ENCODE measurements at places on chromosomes 1 and 21.

DNA sequence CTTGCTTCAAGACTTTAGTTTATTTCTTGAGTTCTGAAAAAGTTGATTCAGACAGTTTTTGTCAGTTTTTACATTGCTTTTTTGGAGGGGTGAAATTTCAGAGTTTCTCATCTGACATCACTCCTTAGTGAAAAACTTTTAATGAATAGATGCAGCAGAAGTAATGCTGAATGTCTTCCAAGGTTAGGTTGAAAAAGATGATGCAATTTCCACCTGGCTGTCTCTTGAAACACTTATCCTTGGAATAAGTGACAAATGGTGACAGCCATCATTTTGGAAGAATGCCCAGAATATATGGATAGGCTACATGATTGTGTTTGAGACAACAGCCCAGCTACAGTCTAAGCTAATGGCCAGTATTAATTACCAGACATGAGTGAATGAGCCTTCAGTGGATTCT is 140.8 kb downstream of the ZNF644 start:
- DNase-seq = no peak

DNA sequence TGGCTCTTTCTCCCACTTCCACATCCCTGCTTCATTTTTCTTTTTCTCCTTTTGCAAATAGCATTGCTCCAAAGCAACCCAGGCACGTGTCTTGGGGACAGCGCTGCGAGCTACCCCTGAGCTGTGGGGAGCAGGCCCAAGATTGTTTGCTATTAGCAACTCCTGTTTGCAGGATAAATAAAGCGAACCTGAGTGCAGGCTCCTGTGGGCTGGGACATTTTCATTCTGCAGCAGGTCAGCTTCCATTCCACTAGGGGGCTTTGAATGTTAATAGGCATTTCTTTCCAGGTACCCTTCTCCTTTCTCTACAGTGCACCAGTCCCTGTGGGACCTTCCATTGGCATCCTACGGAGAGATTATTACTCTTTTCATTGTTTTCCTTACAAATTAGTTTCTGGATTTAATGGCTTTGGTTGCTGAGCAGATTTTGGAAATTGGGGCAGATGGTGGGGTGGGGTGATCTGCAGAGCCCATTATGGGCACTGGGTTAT is 54.0 kb downstream of the OLFML3 start:
- DNase-seq = no peak

DNA sequence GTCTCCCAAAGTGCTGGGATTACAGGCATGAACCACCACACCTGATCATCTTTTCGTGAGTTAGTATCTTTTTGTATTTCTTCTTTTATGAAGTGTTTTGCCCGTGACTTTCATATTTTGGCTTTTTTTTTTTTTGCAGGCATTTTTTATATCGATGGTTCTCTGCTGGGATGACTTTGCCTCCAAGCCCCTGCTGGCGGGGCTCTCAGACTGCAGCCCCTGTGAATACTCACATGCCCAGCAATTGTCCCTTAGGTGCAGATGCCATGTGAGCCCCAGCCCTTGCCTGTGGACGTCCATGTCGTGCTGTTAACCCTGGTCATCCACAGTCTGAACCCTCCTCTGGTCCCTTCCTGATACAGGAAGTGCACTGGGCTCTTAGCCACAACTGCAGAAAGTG is 21.7 kb downstream of the CRYAA start:
- DNase-seq = no peak

DNA sequence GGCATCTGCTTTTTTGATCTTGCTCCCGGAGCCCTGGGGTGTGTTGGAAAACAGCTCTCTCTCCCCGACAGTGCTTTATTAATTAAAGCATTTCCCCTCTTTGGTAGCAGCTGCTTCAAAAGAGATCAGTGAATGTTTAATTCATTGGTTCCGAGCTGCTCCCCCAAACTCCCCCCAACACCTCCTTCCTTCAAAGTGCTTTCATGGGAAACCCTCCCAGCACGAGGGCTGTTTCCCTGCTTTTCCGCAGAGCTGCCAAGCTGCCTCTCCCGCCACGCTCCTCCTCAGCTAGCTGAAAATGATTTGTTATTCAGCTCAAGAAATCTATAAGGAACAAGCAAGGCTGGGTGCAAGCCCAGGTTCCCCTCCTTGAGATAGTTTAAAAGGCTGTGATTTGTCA is 40.0 kb upstream of the DISP3 start:
- no peak for DNase-seq

DNA sequence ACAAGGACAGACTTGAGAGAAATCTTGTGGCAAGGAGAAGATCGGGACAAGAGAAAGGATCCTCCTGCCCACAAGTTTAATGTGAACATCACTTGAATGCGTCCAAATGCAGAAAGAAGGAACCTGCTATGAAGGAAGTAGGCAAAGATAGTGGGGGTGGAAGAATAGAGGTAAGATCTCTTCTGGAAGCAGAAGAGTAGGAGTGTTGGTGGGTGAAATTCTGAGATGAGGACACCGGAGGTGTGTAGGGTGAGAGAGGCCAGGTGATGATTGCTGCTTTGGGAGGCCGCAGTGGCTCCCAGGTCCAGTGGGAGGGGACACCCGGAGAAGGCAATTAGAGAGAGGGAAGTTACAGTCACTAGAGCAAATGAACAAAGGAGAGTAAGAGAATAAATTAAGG is 6.8 kb downstream of the RYR2 start:
- DNase-seq = no peak

- DNase-seq = no peak
Observed at GRCh38 chr1:201059871-201060555, 36.5 kb upstream of the KIF21B start.

GRCh38 chr1:19240673-19241538 is 10.4 kb downstream of the EMC1 start:
- DNase-seq = peak; percentile 52

DNA sequence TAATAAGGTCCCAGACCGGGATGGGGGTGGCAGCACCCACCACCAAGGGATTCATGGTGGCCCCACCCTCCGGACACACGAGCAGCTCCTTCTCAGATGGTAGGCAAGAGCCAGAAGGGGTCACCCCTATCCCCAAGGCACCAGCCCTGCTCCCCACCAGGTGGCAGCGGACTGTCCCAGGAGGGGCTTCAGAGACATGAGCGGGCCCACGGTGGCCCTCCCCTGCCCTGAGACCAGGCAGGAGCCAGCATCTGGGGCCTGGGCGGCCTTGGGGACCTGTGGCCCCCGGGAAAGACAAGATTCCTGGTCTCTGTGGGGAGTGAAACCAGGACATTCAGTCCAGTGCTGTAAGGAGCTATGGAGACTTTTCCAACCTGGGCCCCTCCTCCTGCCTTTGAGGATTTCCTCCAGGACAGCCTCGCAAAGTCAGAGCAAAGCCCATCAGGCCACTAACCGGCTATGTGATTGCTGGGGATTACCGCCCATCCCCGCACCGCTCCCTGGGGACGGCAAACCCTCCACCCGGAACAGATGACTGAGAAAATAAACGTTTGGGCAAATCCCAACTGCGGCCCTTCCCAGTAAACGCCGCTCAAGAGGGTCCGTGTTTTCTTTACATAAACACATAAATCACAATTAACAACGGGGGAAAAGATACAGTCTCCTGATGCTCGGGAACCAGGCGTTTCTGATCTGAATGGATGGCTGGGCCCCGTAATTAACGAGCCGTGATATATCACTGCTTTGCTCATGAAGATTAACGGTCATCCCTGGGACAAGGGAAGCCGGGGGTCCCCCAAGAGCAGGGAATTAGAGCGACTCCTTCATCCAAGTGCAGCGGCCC is 50.9 kb upstream of the ARHGEF16 start:
- no peak for DNase-seq
